ENCODE measurements at places on chromosomes 2 and 18.

DNA sequence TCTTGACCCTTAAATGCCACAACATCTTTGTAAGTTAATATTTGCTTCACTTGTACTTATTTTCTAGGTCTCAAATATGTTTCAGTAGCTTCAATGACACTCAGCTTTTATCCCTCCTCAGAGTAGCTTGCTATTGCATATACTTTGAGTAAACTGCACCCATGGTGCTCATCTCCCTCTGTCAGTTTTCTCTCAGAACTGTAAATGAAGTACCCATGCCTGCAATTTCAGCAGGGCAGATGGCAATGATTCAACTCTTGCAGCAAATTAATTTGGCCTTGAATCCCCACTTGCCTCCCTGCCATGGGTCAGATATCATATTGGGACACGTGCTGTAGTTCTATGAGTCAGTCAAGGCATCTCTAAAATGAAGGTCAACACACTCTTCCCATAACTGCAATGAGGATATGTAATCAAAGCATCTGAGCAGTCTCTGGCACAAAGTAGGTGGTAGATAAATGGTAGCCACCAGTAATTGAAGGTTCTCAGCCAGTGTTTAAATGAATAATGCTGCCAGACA, 225.8 kb downstream of the PIEZO2 start:
- DNase-seq = no peak

- DNase-seq = no peak
Observed at GRCh38 chr2:235458839-235459273, 35.0 kb upstream of the AGAP1 start.

GRCh38 chr2:73028841-73029240, 42.7 kb downstream of the SFXN5 start:
- DNase-seq = no peak

GRCh38 chr2:118103951-118104940, 16.0 kb downstream of the INSIG2 start:
- DNase-seq = no peak

DNA sequence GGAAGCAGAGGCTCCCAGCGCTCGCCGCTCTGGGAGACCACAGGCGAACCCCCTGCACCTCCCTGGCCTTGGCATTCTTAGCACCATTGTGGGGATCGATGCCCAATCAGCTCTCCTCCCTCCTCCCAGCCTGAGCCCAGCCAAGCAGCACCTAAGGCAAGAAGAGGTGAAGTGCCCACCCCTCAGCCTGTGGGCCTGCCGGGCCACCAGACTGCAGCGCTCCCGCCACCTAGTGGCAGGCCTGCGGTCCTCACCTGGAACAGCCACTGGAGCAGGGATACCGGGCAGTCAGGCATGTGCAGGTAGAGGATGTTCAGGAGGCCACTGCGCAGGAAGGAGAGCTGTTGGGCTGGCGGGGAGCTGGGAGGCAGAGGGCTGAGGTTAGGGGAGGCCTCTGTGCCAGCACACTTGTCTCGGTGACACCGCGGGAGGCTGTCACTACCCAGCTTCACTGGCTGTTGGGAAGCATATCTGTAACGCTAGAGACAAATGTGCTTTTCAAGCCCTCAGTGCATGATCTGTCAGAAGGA, 35.2 kb downstream of the FAM178B start:
- peak; percentile 19 for DNase-seq

- DNase-seq = no peak
Observed at GRCh38 chr2:170847716-170848115, 31.0 kb downstream of the GAD1 start.

DNA sequence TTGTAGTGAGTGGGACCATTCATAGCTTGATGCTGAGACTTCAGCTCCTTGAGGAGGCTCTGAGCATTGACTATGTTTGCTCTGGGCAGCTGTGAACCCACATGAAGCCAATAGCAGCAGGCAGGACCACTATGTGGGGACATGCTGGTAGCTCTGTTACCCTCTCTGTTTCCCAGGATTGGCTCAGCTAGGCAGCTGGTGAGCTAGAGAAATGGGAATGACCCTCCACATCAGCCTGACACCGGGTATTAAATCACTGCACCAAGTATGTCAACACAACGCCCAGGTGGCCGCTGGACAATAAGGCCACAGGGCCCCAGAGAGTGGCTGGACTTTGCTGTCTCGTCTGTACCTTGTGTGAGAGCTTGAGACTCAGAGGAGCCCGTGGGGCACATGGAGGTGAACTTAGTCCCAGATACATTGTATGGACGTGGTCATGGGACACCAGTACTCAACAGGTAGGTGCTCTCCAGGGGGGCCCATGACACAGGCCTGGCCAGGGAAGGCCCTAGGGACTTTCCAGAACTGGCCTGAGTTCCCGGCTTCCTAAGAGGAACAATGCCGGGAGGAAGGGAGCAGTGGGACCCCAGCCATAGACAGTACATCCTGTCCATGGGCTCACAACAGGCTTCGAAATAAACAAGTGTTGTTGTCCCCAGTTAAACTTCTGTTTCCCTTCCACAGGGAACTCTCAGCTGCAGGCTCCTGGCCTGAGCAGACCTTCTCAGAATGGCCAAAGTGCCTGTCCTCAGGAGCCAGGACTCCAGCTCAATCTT, 35.2 kb downstream of the HS1BP3 start:
- DNase-seq = no peak

GRCh38 chr2:47818777-47819176, 35.8 kb downstream of the MSH6 start:
- no peak for DNase-seq

DNA sequence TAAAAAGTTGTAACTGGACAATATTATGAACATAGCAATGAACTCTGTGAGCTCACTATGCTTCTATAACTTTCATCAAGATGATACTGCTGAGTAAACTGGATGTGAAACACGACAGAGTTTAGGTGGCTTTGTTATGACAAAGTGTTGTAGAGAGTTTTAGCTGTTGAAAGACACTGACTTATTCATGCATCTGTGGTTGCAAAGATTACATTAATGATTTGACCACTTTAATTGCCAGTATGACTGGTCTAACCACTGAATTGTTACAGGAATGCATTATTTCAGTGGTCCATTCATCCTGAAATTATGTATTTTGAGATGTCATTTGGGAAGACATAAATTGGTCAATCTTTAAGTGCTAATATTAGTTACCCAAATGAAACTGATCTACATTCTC, 117.9 kb downstream of the SPHKAP start:
- DNase-seq = no peak

- no peak for DNase-seq
Observed at GRCh38 chr2:25697559-25698341, 24.4 kb upstream of the DTNB start.

All from AG09319 (cell line).